Stimulated activated naive CD8-positive, alpha-beta T cell treated with anti-CD3 and anti-CD28 coated beads, Interleukin-15, amount 100 ng/mL, for 72 hours (primary cell): ENCODE measurements at places on chromosomes 16 and 17.

- DNase-seq, result no peak
These were observed 908.4 kb downstream of the KCNJ18 start for GRCh38 chr17:22600644-22601298.

GRCh38 chr16:17396762-17397498 is 73.8 kb downstream of the XYLT1 start:
- DNase-seq, result no peak

- DNase-seq, result no peak
These were observed 14.3 kb upstream of the GINS3 start for GRCh38 chr16:58377932-58378331.

- no peak for DNase-seq
These were observed 3.1 kb upstream of the DNAJA2 start for GRCh38 chr16:46976550-46976949.

DNA sequence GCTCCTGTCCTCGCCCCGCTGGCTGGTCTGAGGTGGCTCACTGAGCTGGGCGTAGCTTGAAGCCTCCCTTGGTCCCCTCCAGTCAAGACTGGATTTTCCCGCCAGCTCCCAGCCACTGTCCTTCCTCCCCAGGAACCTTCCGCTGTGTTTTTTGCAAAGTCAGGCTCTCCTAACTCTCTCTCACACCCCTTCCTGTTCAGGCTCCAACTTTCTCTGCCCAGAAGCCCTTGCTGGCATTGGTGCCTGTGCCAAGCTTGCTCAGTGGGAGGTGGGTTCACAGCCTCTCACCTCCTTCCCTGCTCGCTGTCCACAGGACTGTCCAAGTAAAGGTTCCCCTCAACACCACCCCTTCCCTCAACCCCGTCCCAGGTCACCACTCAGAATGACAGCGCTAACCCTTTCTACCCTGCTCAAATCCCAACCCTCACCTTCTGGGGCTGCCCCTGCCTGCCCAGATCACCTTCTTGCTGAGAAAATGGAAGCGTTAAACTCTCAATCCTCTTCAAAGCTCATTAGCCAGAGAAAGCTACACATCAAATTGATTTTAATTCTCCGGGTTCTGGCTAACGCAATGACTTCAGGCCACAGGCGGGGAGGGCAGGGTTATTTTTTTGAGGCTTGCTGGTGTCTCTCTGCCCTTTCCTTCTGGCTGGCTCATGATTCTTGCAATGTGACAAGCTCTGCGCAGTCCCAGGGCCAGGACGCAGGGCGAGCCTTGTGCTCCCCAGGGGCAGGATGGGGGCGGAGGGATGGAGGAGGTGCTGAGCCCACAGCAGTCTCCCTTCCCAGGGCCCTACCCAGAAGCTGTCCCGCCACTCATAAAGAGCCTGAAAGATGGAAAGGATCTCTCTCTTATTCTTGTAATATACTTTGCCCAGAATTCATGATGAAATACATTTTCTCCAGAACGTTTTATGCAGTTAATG is 357.2 kb upstream of the TNRC6C start:
- DNase-seq, result no peak

DNA sequence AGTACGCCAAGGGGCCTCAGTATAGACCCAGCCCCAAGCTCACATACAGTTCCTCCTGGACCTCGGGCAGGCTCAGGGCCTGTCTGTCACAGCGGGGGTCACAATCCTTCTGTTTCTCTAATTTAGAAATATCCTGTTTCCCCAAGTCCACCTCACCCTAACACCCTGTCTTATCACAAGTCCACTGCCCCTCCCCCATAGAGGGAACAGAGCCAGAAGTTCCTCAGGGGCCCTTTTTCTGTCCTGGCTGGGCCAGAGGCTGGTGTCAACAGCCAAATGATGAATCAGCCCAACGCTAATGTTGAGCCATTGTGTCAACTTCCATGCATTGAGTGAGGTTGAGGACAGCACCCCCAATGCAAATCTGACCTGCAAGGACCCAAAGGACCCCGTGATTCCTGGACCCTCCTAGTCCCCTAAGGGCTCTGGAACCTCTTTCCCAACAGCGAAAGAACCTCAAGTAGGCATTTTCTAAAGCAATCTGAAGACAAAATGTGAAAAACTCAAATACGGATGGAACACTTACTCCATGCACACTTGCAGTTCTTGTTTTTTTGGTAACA is 58.6 kb downstream of the PECAM1 start:
- DNase-seq, result no peak

DNA sequence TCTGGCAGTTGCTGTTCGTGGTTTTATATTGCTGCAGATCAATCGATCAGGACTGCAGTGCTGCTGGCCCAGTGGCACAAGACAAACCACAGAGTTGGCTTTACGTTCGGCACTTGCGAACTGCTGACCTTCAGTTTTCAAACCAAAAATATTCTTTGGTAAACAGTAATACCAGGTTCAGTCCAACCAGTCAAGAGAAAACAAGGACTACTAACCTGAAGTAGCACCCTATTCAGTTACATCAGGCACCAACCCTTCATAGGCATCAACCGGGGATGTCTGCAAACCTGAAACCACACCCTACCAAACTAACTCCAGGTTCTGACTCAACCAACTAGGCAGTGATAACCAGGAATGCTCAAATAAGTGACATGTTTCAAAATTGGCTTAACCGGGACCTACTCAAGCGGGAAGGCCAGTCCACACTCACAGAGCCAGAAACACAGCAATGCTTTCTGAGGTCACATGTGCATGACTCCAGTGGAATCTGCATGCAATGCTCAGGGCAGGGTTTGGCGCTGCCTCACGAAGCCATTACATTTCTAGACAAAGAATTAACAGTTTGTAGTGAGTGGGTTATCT is 91.1 kb downstream of the SMG6 start:
- DNase-seq, result no peak

DNA sequence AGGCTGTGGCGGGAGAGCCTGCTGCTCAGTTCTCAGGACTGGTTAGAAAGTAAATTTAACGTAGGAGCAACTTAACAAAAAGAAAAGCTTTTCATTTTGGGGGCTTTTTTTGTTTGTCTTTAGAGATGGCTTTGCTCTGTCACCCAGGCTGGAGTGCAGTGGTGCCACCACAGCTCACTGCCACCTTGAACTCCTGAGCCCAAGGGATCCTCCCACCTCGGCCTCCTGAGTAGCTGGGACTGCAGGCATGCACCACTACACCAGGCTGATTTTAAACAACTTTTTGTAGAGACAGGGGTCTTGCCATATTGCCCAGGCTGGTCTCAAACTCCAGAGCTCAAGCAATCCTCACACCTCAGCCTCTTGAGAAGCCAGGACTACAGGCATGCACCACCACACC is 205.0 kb downstream of the RPTOR start:
- no peak for DNase-seq

DNA sequence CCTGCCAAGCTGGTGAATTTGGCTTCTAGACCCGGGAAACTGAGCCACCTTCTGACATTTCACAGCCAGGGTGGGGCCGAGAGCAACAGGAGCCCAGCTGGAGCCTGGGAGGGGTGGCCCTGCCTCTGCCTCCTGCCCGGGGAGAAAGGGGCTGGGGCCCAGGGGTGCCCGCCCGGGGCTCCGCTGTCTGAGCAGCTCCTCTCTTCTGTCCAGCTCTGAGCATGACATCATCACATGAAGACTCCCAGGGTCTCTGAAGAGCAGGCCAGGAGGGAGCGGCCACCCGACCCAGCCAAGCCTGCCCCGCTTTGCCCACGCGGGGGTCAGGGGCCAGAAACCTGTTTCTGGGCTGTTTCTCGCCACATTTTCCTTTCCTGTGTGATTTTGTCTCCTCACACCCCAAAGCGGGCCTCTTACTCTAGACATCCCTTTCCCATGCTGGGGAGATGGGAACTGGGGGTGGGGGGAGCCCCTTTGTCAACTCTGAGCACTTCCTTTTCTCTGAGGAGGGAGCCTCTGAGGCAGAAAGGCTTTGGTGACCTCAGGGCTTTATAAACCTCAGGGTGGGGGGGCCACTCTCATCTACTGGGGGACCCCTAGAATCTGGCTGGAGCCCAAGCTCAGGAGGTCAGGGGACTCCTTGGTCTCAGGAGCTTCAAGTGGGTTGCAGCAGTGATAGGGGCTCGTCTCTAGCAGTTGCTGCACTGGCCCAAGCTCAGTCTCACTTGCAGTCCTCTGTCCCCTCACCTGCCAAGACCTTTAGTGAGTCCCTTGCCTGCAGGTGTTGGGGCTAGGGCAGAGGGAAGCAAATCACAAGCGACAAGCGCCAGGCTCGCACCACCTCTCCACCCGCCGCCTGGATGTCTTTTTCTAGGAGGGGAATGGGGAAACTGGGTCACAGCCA is 7.6 kb downstream of the UBALD2 start:
- peak; percentile 93 for DNase-seq

DNA sequence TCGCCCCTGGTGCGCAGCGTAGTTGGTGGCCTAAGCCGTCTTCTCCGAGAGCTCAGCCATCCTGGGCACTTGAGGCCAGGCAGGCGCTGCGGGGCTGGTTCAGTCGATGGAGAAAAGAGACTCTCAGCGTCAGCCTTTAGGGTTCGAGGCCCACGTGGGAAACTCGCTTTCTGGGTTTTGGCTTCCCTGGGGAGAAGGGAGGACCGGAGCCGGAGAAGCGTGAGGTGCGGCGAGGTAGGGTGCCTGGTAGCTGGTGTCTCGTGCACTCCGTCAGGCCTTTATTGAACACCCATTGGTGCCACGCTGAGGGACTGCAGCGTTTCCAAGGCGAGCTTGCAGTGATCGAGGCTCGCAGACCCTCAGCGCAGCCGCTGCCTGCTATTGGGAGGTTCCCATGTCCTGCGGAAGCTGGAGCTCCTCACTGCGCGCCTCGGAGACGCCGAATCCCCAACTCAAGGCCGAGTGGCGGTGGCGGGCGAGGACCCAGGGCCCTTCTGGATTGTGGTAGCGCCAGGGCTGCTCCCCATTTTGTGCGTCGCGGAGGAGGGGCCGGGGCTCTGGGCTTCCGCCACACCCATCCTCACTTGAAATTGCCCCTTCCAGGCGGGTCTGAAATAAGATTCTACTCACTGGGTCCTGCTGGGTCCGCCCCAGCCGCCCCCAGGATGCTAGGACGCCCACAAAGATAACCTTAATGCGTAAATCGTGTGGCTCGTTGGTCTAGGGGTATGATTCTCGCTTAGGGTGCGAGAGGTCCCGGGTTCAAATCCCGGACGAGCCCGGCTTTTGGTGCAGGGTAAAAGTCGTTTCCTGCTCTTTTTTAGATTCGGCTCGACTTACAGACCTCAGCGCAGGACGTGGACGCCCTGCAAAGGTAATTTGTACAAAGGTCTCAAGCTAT is 1.2 kb downstream of the OR1F1 start:
- peak; percentile 85 for DNase-seq

GRCh38 chr16:75483222-75483621 is 12.0 kb downstream of the CHST6 start:
- no peak for DNase-seq

- no peak for DNase-seq
These were observed 13.5 kb downstream of the SDR42E1 start for GRCh38 chr16:81997738-81998137.

DNA sequence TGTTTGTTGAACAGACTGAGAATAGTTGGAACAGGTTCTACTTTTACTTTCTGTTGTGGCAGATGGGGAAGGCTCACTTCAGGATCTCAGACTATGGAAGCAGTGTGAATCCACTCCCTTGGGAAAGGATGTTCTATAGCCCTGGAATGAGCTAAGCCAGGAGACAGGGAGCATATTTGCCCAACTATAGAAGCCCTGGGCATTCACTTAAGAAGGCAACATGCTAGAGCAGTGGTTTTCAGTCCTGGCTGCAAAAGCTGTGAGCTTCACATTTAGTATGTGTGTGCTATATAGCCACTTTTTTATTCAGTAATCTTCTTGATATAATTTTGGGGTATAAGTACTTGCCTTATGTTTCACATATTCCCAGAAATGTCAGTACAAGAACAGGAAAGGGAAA is 1.2 kb upstream of the KRT32 start:
- no peak for DNase-seq

- no peak for DNase-seq
These were observed 38.9 kb upstream of the CSNK2A2 start for GRCh38 chr16:58236831-58237230.

DNA sequence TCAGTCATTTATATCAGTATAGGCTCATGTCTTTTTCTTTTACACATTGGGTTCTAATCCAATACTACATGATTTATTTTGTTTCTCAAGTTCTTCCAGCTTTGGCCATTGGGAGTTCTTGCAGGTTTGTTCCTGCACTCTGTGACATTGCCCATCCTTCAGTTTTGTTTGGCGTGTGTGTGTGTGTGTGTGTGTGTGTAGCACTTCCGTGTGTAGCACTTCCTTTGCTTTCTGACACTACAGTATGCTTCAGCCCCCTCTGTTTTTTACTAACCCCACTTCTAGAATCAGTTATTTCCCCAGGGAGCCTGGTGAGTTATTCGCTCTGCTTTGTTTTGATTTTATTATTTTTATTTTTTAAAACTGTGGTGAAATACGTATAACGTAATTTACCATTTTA is 75.6 kb upstream of the LGALS9 start:
- DNase-seq, result no peak

DNA sequence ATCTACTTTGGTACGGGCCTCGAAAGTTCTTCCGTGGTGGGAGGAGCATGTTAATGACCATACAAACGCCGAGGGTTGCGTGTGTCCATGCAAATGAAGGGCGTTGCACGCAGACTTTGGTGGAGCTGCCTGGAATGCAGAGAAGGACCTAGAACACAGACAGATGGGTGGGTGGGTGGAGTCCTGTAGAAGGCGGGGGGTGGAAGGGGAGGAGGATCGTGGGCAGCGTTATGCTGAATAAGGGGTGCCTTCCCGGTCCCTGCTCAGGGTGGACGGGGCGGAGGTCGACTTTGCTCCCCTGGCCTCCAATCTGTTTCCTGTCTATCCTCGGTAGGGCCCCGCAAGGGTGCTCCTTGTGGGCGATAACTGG is 795 bp upstream of the PAQR4 start:
- DNase-seq, result no peak

- peak; percentile 71 for DNase-seq
These were observed 44.7 kb downstream of the IL21R start for GRCh38 chr16:27446721-27447120.

- DNase-seq, result no peak
These were observed 208.4 kb downstream of the SLC39A11 start for GRCh38 chr17:72884066-72884465.

GRCh38 chr17:30454635-30455034 is 22.6 kb upstream of the GOSR1 start:
- DNase-seq, result no peak
